Mammary microvascular endothelial cell (primary cell): ENCODE measurements at places on chromosomes 11 and 22. TPM values are rescaled to one million over a fixed set of nuclear protein-coding genes. Genes with fewer than 3 reads are reported as not detected.

Gene TSPAN18
- total RNA-seq = 24.3 and 29.4 TPM in 2 replicates

Gene POU2AF3
- total RNA-seq = not detected in 2 replicates

Gene P2RY2
- 15.2 and 16.5 TPM in 2 replicates for total RNA-seq

Gene C11orf87
- total RNA-seq = not detected in 2 replicates

Gene CALCA
- total RNA-seq = not detected in 2 replicates

Gene PACSIN3
- total RNA-seq = 8.3 and 12.8 TPM in 2 replicates

Gene ZNF280B
- total RNA-seq = 0.73 and 0.94 TPM in 2 replicates

Gene JRKL
- 4.9 and 5.5 TPM in 2 replicates for total RNA-seq

Gene SHANK3
- 27.8 and 32.5 TPM in 2 replicates for total RNA-seq

Gene SMIM35
- not detected in 2 replicates for total RNA-seq

Gene OR51F1
- not detected in 2 replicates for total RNA-seq

Gene TSSK2
- not detected in 2 replicates for total RNA-seq

Gene DKK3
- 146 and 154 TPM in 2 replicates for total RNA-seq
